T-helper 2 cell (primary cell): ENCODE measurements at places on chromosomes 3 and 15.

DNA sequence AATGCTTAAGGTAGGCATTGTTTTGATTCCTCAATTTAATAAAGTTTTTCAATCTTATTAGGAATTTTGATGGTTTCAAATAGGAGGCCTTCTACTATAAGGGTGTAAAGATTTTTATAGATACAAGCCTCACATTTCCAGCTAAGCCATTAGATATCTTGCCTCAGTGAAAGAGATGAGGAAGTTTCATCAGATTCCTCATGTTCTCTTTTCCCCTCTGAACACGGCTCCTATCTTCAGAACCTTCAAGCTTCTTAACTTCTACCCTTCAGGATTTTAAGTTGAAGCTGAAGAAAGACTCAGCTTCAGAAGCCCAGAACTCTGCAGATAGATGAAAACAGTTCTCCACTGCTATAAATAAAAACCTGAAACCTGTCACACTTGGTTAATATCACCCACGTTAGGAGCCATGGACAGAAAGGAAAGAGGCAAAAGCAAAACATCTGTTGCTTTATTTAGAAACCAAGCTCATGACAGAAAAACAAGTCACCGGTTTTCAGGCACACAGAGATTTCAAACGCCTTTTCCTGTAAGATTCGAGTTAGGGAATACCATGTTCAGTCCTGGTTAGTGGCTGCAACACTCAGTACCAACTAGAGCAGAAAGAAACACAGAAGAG lies 82.2 kb upstream of the GOLGA8B start:
- no peak for DNase-seq

GRCh38 chr3:60758831-60759230 lies 492.4 kb downstream of the FHIT start:
- DNase-seq = no peak

GRCh38 chr15:98923171-98923570 lies 84.4 kb downstream of the PGPEP1L start:
- DNase-seq = no peak

GRCh38 chr15:101054991-101055390 lies 135.8 kb downstream of the LRRK1 start:
- DNase-seq = no peak

DNA sequence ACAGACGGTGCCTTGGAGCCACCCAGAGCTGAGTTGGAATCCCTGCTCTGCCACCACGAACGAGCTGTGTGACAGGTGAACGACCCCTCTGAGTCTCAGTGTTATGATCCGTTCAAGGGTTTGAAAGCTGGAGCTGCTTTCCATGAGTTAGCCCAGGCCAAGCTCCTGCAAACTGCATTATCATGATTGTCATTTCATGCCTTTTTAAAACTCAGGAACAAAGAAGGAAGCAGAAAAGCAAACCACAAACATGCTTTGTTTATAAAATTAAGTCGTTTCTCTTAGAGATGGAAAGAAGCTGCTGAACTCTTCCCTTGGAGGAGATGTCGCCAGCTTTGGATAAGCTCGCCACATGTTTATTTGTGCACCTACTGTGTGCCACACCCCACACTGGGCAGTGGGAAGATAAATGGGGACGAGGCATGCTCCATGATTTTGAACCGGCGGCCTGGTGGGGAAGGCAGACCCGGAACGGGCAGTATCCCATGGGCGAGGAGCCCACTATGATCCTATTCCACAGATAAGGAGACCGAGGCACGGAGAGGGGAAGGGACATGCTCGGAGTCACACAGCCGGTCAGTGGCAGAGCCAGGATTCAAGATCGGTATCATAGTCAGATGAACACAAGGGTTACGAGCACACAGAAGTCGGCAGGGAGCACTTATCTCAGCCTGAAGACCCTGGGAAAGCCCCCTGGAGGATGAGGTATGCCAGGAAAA lies 15.9 kb downstream of the HRH1 start:
- DNase-seq = no peak

DNA sequence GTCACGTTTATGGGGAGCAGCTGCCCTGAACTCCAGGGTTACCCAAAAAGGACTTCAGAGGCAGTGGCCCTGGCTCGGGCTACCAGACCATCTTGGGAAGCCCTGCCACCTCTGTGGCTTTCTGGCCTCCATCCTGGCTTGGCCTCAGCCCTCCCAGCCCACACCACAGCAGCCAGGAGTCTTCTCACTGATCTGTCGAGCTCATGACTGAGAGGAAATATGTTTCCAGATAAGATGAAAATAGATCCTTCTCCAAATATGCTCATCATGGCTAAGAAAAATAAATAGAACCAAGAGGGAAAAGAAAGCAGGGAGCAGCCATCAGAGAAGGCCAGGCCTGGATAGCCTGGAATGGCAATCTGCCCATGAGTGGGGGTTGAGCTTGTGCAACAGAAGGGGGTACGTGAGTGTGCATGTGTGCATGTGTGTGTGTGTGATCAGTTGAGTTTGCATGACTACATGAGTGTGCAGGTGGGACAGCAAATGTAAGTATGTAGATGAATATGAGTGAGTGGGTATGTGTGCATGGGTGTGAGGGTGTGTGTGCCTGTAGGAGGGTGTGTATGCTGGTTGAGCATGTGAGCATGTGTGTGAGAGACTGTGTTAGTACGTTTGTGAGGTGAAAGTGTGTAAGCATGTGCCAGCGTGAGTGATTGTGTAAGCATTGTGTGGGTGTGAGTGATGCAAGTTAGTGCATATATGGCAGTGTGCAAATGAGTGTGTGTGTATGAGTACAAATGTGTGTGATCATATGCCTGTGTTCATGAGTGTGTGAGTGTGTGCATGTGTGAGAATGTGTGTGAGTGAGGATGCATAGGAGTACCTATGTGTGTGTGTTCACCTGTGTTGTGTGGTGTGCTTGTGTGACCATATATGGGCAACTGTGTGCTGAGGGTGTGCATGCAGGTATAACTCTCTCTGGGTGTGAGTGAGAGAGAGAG lies 9.9 kb upstream of the RFT1 start:
- no peak for DNase-seq

- DNase-seq = no peak
Measured at GRCh38 chr3:126031981-126032471, 51.9 kb downstream of the SLC41A3 start.

DNA sequence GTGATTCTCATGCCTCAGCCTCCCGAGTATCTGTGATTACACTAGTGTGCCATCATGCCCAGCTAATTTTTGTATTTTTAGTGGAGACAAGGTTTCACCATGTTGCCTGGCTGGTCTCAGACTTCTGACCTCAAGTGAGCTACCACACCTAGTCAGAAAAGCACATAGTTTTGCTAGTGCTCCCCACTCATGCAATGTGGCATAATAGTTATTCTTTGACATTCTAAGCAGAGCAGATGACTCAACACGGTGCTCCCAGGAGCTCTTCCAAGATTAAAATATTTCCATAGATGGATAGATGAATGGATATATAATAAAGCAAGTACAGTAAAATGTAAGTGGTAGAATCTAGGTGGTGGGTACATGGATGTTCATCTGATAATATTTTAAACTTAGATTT lies 53.1 kb upstream of the GK5 start:
- DNase-seq = no peak

- DNase-seq = no peak
Measured at GRCh38 chr3:41507336-41508062, 308.2 kb downstream of the CTNNB1 start.

- DNase-seq = no peak
Measured at GRCh38 chr3:104750581-104750980, 616.1 kb upstream of the ALCAM start.

DNA sequence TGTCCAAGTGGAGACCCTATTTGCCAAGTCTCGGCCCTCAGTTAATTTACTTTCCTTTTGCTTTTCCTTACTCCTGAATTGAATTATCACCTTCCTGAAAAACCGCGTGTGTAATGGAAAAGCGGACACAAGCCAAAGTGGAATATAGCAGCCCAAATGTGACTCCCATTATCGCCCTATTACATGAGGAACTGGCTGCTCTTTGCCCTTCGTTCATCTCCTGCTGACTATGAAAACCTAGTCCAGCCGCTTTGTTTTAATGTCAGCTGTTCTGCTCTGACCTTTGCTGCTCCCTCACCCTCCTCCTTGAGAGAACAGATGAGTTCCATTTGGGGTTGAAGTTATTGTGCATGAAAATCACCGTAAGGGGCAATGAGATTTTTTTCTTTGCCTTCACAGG lies 632.7 kb upstream of the SUCLG2 start:
- DNase-seq = no peak

- DNase-seq = no peak
Measured at GRCh38 chr3:179842061-179842460, 189.2 kb downstream of the USP13 start.

GRCh38 chr3:113981803-113982202 lies 34.0 kb downstream of the ZDHHC23 start:
- no peak for DNase-seq

DNA sequence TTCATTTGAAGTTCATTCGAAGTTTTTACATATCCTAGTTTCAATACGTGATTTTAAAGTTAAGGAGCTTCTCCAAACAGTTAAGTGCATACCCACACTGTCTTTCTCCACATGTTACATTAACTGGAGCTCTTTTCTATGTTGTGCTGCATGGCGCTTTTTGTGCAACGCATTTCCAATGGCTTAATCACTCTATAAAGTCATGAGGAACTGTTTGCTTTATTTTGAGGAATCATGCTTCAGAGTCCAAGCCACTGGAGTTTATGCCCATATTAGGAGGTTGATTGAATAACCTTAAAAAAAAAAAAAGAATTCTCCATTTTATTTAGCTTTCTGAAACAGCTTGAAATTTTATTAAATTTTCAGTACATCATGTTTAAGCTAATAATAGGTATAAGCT lies 109.4 kb upstream of the MBNL1 start:
- no peak for DNase-seq

- DNase-seq = peak; percentile 78
Measured at GRCh38 chr15:34436126-34436955, 1.3 kb downstream of the GOLGA8A start.

- DNase-seq = no peak
Measured at GRCh38 chr3:54426381-54426780, 304.0 kb downstream of the CACNA2D3 start.

DNA sequence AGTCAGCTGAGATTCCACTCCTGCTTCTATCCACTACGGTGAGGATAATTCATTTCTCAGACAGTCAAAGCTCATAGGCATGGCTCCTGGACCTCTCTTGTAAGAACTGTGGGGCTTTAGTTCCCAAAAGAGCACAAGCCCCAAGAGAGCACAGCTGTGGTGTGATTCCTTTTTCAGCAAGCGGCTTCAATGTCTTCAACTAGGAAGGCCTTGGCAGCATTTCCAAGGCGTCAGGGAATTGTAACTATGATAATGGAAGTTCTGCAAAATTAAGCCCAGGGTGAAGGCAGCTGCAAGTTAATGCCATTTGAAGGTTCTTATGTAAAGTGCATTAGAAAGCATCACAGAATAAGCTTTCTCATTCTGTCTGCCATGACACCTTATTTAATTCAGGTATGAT lies 657.1 kb downstream of the GRM7 start:
- DNase-seq = no peak

GRCh38 chr15:68057034-68057433 lies 2.9 kb downstream of the PIAS1 start:
- no peak for DNase-seq

DNA sequence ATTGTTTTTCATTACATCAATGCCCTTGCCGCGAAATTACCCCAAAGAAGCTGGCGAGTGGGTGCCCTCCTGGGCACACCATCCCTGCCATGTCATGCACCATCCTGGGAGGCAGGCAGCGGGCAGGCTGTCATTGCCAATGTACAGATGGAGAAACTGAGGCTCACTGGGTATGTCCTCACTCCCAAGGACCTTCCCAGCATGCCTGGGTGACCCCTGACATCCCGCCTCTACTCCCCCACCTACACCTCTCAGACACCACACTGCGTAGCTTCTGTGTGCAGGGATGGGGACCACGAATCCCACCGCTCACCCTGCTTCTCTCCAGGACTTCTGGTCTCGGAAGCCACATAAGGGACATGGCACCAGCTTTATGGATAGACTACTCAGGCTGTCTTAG lies 41.0 kb upstream of the SLC41A3 start:
- DNase-seq = no peak

DNA sequence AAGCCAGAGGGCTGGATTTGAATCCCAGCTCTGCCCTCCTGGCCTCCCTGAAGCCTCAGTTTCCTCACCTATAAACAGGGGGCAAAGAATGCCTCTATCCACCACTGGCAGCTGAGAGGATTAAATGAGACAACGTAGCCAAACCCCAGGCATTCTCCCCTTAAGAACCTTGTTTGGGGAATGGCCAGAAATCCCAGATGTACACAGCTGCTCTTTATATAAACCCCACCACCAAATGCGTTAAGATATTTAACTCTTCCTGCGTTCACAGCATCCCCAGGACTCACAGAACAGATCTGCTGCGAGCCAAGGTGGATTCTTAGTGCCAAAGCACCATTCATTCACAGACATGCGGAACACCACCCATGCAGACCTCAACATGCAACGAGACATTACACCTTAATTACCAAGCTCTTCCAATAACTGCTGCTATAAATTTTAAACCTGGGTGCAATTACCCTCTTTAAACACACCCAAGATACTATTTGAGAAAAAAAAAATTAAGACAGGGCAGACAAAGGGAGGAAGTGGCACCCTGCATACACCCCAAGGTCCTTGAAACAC lies 5.2 kb downstream of the TLE3 start:
- no peak for DNase-seq

GRCh38 chr15:98813951-98814350 lies 165.6 kb downstream of the IGF1R start:
- DNase-seq = no peak

- no peak for DNase-seq
Measured at GRCh38 chr3:76266511-76266910, 481.2 kb upstream of the ZNF717 start.

- DNase-seq = no peak
Measured at GRCh38 chr3:100978011-100978659, 15.1 kb downstream of the ABI3BP start.

DNA sequence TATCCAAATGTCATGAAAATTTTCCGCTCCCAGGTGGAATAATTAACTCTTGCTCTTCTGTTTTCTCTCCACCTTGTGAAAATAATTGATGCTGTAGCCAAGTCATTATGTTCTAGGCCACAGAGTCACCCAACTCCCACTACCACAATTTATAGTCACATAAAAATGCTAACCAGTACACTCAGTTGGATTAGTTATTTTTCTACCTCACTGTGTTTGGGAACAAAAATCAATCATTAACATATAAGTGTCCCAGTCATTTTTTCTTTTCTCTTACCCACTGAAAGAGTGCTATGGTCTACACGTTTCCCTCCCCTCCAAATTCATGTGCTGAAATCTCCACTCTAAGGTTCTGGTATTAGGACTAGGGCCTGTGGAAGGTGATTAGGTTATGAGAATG lies 255.6 kb upstream of the LMCD1 start:
- DNase-seq = no peak
